ENCODE measurements at places on chromosomes 7 and 10.

DNA sequence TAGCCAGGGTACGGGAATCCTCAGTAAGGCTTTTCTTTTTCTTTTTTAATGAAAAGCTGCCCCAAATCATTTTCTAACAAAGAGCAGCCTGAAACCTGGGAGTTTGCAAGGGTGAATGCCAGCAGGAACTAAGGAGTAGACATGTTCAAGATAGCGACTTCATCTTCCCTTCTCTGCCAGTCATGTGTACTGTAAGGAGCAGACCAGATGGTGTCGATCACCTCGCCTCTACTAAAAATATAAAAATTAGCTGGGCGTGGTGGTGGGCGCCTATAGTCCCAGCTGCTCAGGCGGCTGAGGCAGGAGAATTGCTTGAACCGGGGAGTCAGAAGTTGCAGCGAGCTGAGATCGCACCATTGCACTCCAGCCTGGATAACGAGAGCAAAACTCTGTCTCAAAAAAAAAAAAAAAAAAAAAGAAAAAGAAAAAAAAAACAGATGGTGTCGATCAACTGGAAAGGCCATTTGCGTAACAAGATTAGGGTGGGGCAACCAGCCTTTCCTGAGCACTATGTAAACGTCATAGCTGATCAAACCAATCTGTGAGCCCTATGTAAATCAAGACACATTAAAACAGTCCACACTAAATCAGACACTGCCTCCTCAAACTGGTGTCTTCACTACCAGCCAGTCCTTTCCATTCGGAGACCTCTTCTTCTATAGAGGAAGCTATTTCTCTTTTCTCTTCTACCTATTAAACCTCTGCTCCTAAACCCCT, 33.8 kb downstream of the NOLC1 start:
- H3K36me3 ChIP-seq: peaks cover 12% of the 10 kb centered on the region
- H3K4me3 ChIP-seq: no peak overlapping the region
- no peak overlapping the region for H3K27ac ChIP-seq
- peaks cover 6% of the 10 kb centered on the region for H3K27me3 ChIP-seq
- DNase-seq: no peak

DNA sequence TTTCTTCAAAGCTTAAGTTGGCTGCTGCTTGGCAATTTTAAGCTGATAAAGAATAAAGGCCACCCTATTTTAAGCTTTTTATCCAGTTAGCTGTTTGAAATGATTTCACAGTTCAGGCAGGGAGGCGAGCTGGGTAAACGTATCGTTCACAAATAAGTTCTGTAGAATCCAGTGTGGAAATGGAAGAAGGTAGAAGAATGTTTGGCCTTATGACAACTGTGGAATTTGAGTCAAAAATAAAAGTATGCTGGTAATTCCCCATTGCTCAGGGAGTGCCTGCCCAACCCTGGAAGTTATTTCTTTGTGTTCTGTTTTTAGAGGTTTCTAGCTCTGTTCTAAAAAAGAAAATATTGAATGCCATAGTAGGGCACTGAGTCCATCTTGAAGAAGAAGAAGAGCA, 113.1 kb downstream of the ARL4A start:
- H3K36me3 ChIP-seq: no peaks in the 10 kb centered on the region
- H3K27ac ChIP-seq: no peak overlapping the region
- no peak overlapping the region for H3K4me3 ChIP-seq

DNA sequence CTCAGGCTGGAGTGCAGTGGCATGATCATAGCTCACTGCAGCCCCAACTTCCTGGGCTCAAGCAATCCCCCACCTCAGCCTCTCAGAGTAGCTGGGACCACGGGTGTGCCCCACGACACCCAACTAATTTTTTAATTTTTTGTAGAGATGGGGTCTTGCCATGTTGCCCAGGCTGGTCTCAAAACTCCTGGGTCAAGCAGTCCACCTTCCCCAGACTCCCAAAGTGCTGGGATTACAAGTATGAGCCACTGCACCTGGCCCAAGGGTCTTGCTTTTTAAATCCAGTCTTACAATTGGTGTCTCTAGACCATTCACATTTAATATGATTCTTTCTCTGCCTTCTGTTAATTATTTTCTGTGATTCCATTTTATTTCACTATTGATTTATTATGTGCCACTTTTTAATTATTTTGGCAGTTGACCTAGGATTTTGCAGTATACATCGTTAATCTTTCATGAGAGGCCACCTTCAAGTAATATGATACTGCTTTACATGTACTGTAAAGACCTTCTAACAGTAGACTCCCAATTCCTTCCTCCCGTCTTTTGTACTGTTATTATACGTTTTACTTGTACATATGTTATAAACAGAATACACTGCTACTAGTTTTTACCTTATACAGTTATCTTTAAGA, 18.7 kb downstream of the MMP21 start:
- no peak for DNase-seq
- peaks cover 41% of the 10 kb centered on the region for H3K36me3 ChIP-seq
- H3K27me3 ChIP-seq: no peaks in the 10 kb centered on the region
- peaks cover 20% of the 10 kb centered on the region for H3K4me1 ChIP-seq
- H3K27ac ChIP-seq: no peak overlapping the region

GRCh38 chr7:80622541-80622940, 15.9 kb upstream of the CD36 start:
- no peaks in the 10 kb centered on the region for H3K27me3 ChIP-seq
- H3K36me3 ChIP-seq: peaks cover 2% of the 10 kb centered on the region
- no peak for DNase-seq
- H3K27ac ChIP-seq: no peak overlapping the region
- no peak overlapping the region for H3K4me3 ChIP-seq

GRCh38 chr10:13741438-13741837, 154.7 kb downstream of the PRPF18 start:
- H3K4me3 ChIP-seq: no peak overlapping the region
- H3K36me3 ChIP-seq: peaks cover 9% of the 10 kb centered on the region
- peaks cover 6% of the 10 kb centered on the region for H3K4me1 ChIP-seq
- H3K27ac ChIP-seq: no peak overlapping the region
- no peak for DNase-seq

GRCh38 chr10:69335063-69335587, 56.8 kb downstream of the HK1 start:
- no peaks in the 10 kb centered on the region for H3K36me3 ChIP-seq
- no peak for DNase-seq
- no peak overlapping the region for H3K4me3 ChIP-seq
- no peak overlapping the region for H3K27ac ChIP-seq
- H3K4me1 ChIP-seq: peaks cover 53% of the 10 kb centered on the region
- H3K27me3 ChIP-seq: no peaks in the 10 kb centered on the region

DNA sequence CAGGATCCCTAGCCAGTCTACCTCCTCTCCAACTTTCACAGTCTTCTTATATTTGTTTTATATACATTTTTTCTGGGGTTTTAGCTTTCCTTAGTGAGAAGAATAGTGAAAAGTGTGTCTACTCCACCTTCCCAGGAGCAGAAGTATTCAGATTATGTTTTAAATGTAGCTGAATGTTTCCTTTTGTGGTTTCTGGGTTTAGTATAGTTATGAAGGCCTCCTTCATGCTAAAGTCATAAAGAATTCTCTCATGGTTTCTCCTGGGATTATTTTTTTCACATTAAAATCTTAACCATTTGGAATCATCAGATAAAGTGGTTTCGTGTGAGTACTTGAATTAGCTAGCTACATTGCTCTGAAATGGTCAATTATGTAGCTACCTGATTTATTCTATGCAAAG, 50.9 kb downstream of the ANKMY2 start:
- no peak overlapping the region for H3K27ac ChIP-seq
- no peak for DNase-seq
- peaks cover 8% of the 10 kb centered on the region for H3K36me3 ChIP-seq

- H3K4me3 ChIP-seq: no peak overlapping the region
- H3K27ac ChIP-seq: peak overlapping the region; percentile 39
- peaks cover 12% of the 10 kb centered on the region for H3K4me1 ChIP-seq
- H3K36me3 ChIP-seq: no peaks in the 10 kb centered on the region
- no peak for DNase-seq
Observed at GRCh38 chr7:44891372-44891771, 6.0 kb upstream of the PURB start.

GRCh38 chr7:30445770-30446169, 32.8 kb downstream of the NOD1 start:
- no peaks in the 10 kb centered on the region for H3K4me1 ChIP-seq
- peaks cover 11% of the 10 kb centered on the region for H3K36me3 ChIP-seq
- H3K27ac ChIP-seq: no peak overlapping the region
- DNase-seq: no peak
- no peak overlapping the region for H3K4me3 ChIP-seq

GRCh38 chr7:12358694-12359093, 45.0 kb downstream of the VWDE start:
- no peaks in the 10 kb centered on the region for H3K27me3 ChIP-seq
- no peak overlapping the region for H3K27ac ChIP-seq
- no peak for DNase-seq
- no peaks in the 10 kb centered on the region for H3K36me3 ChIP-seq
- no peak overlapping the region for H3K4me3 ChIP-seq

DNA sequence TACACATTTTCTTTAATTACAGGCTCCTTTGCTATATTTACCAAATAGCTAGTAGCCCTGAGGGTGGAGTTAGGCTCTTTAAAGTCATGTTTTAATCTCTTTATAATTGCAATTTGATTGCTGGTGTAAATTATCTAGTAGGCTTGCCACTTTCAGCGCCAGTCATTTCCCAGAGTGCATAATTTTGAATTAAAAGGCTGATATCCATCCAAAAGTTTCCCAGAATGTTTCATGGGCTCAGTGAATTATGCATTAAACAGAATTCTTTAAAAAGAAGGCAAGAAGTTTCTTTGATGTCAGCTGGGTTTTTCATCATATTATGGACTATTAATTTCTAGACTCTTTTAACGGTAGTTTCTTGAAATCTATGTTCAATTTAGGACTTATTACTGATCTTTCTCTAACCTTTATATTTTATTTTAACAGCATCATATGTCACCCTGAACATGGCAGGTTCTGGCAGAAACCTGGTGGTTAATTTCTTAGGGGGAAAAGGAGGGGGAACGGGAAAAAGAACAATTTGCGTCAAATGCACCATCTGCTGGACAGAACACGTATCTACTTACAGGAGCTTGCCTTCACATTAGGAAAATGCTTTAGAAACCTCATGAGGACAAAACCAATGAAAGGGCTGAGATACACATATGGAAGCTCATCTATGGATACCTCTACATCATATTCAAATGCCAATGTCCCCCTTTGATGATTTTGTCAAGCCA, 171.1 kb downstream of the GRM3 start:
- H3K27ac ChIP-seq: no peak overlapping the region
- H3K4me3 ChIP-seq: no peak overlapping the region
- H3K27me3 ChIP-seq: no peaks in the 10 kb centered on the region
- peaks cover 4% of the 10 kb centered on the region for H3K4me1 ChIP-seq

- H3K4me1 ChIP-seq: no peaks in the 10 kb centered on the region
- H3K36me3 ChIP-seq: no peaks in the 10 kb centered on the region
- DNase-seq: no peak
- H3K4me3 ChIP-seq: no peak overlapping the region
- H3K27ac ChIP-seq: no peak overlapping the region
Observed at GRCh38 chr10:86294346-86295265, 72.0 kb downstream of the GRID1 start.

DNA sequence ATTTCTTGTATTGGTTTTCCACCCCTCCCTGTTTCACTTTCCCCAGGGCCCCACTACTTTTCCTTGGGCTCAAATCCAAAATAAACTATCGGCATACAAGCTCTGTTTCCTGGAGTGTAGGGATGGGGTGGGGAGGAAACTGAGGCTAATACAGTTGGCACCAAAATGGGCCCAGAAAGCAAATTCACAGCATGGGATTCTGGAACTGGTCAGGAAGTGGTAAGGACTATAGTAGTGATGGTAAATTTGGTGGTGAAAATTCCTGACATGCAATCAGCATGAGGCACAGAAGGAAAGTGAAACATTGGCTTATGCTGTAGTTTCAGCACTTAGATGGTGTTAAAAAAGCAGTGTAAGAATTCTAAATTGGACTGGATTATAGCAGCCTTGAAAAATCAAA, 8.7 kb upstream of the SAMD9L start:
- H3K36me3 ChIP-seq: no peaks in the 10 kb centered on the region
- no peaks in the 10 kb centered on the region for H3K4me1 ChIP-seq
- H3K4me3 ChIP-seq: no peak overlapping the region
- DNase-seq: no peak
- peaks cover 42% of the 10 kb centered on the region for H3K27me3 ChIP-seq
- no peak overlapping the region for H3K27ac ChIP-seq

DNA sequence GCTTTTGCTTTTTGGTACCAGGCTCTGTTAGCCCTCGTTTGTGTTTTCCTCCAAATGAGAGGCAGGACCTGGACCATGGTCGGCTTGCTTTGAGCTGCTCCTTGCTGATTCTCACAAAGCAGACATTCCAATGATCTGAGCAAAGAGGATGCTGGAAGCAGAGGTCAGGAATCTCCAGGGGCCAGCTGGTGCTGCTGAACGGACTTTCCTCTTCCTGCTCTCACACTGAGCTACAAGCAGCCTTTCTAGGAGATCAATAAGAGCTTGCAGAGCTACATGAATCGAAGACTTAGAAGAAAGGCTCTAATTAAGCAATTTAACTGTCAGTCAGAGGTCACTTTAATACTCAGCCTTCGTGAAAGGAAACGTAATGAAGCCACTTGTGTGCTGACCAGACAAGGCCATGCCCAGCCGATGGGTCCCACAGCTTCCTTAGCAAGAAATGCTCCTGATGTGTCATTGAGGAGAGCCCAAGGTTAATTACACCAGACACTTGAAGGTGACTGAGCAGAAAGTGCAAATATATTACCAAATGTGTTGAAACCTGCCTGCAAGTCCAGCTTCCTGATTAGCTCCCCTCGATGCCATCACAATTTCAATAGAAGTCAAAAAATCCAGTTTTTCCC, 151.3 kb upstream of the RSU1 start:
- peaks cover 60% of the 10 kb centered on the region for H3K4me1 ChIP-seq
- peak overlapping the region; percentile 98 for H3K27ac ChIP-seq
- H3K27me3 ChIP-seq: no peaks in the 10 kb centered on the region
- H3K4me3 ChIP-seq: peak overlapping the region; percentile 16

DNA sequence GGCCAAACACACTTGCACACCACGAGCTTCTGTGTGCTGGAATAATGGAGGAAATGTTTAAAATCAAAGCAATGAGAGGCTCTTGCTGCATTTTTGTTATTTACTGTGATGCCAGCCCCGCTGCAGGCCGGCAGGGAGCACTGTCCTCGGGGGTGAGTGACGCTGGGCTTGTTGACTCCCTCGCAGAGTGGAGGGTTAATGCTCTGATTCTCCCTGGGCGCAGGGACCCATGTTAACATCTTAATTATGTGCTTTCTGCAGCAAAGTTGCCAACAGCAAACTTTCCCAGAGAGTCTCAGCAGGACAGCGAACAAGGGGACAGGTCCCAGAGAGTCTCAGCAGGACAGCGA, 22.9 kb downstream of the SCART1 start:
- peaks cover 2% of the 10 kb centered on the region for H3K27me3 ChIP-seq
- H3K4me1 ChIP-seq: no peaks in the 10 kb centered on the region
- no peaks in the 10 kb centered on the region for H3K36me3 ChIP-seq
- H3K27ac ChIP-seq: no peak overlapping the region
- H3K4me3 ChIP-seq: no peak overlapping the region

Measured in neural crest cell (in vitro differentiated cells).